ENCODE measurements at places on chromosomes 5 and 9.

DNA sequence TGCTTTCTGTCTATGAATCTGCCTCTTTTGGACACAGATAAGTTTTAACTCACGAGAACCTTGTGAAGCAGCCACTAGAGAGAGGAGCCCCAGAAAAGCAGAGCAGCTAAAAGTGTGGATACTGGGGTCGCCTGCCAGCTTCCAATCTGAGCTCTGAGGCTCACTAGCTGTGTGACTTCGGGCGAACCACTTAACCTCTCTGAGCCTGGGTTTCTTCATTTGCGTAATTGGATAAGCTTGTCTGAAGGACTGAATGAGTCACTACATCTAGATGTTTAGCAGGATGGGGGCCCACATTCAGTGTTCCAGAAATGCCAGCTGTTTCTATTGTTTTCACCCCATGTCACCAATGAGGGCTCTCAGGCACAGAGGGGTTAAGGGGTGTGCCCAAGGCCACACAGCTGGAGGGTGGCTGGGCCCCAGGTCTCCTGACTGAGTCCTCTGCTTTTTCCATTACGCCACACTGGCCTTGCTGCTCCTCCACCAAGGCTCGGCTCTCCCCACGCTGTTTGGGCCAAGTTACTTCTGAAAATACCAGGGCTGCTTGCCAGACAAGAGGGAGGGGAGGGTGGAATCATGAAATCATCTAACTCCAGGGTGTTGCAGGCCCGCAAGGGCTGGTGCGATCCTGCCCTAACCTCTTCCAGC is 36.2 kb downstream of the SH3PXD2B start:
- peak; percentile 85 for DNase-seq

DNA sequence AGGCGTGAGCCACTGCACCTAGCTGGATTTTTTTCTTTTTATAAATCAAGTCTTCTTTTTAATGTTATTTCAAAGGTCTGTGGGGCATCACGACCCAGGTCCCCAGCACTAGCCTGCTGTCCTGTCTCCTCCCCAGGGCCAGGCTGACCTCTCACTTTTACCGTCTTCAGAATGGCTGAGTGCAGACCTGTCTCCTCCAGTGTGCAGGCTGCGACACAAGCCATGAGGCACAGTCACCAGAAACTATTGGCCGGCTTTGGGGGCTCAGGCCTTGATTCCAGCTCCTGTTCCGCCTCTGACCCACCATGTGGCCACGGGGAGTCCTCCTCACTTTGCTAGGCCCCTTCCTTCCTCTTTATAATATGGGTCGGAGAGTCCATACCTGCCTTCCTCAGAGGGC is 46.6 kb upstream of the NEURL1B start:
- DNase-seq, result no peak

GRCh38 chr9:129412814-129413536 is 207.9 kb downstream of the C9orf50 start:
- peak; percentile 60 for DNase-seq

DNA sequence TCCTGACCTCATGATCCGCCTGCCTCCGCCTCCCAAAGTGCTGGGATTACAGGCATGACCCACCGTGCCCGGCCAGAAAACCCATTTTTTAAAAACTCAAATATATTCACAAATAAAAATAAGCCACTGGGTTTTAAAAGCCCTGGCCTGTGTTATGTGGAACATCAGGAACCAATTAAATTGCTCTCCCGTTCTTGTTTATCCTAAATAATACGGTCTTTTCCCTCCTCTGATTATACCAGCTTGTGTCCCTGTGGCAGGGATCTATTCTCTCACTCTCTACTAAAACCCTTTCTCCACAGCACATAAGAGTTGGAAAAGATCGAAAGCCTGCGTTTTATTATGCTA is 30.1 kb upstream of the LPAR1 start:
- no peak for DNase-seq

DNA sequence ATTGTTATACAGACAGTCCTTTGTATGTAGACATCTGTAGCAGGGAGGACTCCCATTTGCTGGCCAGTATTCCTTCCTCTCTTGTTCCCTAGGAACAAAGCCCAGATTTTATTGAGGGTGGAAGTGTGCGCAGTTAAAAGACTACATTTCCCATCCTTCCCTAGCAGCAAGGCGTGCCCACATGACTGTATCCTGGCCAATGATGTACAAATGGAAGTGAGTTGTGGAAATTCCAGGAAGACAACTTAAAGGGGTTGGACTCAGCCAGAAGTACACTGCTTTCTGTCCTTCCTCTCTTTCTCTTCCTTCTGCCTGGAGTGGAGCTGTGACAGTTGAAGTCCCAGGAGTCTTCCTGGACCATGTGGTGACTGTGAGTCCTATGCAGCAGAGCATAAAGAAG is 89.0 kb downstream of the HRH2 start:
- DNase-seq, result no peak
